MCF 10A (cell line): ENCODE measurements at places on chromosomes 7 and 10. TPM values are rescaled to one million over a fixed set of nuclear protein-coding genes. Genes with fewer than 3 reads are reported as not detected.

GRCh38 chr10:18476076-18476647 lies 175.2 kb downstream of the NSUN6 start:
- H3K27ac ChIP-seq: no peak overlapping the region
- no peak overlapping the region for H3K4me3 ChIP-seq
- H3K36me3 ChIP-seq: no peaks in the 10 kb centered on the region
- no peaks in the 10 kb centered on the region for H3K27me3 ChIP-seq

DNA sequence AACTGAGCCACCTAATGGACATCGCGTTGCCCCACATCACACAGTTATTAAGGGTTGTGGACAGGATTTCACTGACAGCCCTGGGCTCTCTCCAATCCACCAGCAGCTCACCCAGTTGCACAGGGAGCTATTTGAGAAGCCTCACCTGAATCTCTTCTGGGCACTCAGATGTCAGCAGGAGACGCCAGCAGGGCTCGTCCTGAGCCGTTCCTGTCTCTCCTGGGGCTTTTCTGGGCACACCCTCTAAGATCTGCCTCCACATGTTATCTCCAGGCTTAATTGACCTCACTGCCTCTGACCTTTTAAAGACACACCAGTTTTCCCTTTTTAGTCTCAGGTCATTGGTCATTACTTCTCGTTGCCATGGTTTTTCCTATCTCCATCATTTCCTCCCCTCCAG lies 63.0 kb downstream of the GRID1 start:
- H3K4me3 ChIP-seq: no peak overlapping the region
- no peaks in the 10 kb centered on the region for H3K4me1 ChIP-seq
- no peaks in the 10 kb centered on the region for H3K36me3 ChIP-seq
- no peak for DNase-seq

DNA sequence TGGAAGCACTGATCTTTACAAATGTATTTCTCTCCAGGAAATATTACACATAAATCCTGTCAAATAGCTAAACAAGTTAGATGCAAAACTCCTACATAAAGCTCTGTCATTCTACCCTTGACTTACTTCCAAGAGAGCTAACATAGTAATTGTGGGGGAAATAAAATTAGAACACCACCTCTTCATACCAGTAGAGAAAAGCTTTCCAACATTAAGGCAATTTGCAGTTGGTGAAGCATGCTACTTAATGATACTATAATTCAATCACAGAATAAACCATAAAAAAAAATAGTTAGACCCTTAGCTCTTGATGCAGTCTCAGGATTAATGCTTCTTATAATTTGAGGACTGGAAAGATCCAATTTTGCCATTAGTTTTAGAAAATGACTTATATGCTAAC lies 35.2 kb downstream of the SEMA3A start:
- H3K27ac ChIP-seq: no peak overlapping the region
- no peaks in the 10 kb centered on the region for H3K27me3 ChIP-seq
- DNase-seq: no peak
- H3K4me1 ChIP-seq: no peaks in the 10 kb centered on the region
- H3K4me3 ChIP-seq: no peak overlapping the region
- H3K36me3 ChIP-seq: no peaks in the 10 kb centered on the region

DNA sequence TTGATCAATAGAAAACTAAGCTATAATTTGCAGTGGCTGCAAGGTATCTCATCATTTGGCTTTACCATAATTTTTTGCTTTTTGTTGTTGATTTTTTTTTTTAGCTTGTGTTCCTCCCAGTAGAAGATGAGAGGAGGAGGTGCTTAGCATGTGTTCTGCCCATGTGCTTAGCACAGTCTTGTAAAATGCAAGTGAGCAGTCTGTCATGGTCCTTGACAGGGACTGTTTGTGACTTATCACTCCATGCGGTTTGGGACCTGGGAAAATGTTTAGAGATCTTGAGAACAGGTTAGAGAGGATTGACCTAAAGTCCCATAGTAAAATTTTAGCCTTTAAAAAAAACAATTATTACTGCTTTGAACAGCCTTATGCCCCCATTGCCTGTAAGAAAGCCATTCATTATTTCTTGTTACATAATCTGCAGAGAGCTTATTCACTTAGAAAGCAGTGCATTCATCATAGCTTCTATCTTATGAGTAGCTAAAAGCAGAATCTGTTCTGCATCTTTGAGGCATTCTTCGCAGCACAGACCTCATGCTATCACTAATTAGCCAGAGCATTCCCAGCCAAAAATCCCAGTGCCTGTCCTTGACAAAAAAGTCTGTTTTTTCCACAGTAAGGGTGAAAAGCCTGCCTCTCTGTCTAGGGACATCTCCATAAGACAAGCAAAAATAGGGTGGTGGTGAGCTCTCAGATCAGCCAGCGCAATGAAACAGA lies 748.7 kb upstream of the GALNT17 start:
- DNase-seq: no peak
- H3K4me3 ChIP-seq: no peak overlapping the region
- no peaks in the 10 kb centered on the region for H3K4me1 ChIP-seq
- no peak overlapping the region for H3K27ac ChIP-seq
- H3K36me3 ChIP-seq: no peaks in the 10 kb centered on the region
- no peaks in the 10 kb centered on the region for H3K27me3 ChIP-seq

Gene CPN1
- not detected in 2 replicates for total RNA-seq

GRCh38 chr10:17141504-17142229 lies 12.1 kb upstream of the CUBN start:
- H3K4me1 ChIP-seq: no peaks in the 10 kb centered on the region
- H3K27me3 ChIP-seq: no peaks in the 10 kb centered on the region
- no peak for DNase-seq
- H3K4me3 ChIP-seq: no peak overlapping the region
- no peaks in the 10 kb centered on the region for H3K36me3 ChIP-seq
- no peak overlapping the region for H3K27ac ChIP-seq

- peaks cover 27% of the 10 kb centered on the region for H3K27me3 ChIP-seq
- no peak overlapping the region for H3K27ac ChIP-seq
- no peak overlapping the region for H3K4me3 ChIP-seq
- no peaks in the 10 kb centered on the region for H3K36me3 ChIP-seq
- no peak for DNase-seq
- no peaks in the 10 kb centered on the region for H3K4me1 ChIP-seq
These were observed 140.2 kb downstream of the KCND2 start for GRCh38 chr7:120413164-120413563.

GRCh38 chr7:99505324-99505662 lies 831 bp downstream of the ZKSCAN5 start:
- no peaks in the 10 kb centered on the region for H3K27me3 ChIP-seq
- DNase-seq: no peak
- peak overlapping the region; percentile 83 for H3K27ac ChIP-seq
- peaks cover 17% of the 10 kb centered on the region for H3K4me1 ChIP-seq
- peaks cover 19% of the 10 kb centered on the region for H3K36me3 ChIP-seq

- peaks cover 12% of the 10 kb centered on the region for H3K4me1 ChIP-seq
- H3K36me3 ChIP-seq: peaks cover 4% of the 10 kb centered on the region
- no peaks in the 10 kb centered on the region for H3K27me3 ChIP-seq
- no peak overlapping the region for H3K27ac ChIP-seq
- H3K4me3 ChIP-seq: no peak overlapping the region
These were observed 76.4 kb upstream of the RSU1 start for GRCh38 chr10:16893664-16894063.

DNA sequence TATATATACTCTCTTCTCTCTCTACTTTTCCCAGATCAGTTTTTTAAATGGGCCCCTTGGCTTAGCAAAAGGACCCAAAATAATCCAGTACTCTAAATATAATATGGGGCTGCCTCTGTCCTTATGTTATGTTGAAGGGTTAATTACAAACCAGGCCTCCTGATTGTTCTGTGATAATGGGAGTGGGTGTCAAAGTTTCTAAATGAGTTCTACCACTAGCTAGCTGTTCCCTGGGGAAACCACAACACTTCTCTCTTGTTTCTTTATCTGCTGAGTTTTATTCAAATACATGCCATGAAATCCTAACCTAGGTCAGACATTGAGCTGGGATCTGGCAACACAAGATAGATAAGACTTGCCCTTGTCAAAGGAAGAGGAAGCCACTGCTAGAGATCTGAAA lies 3.8 kb downstream of the HTR5A start:
- DNase-seq: no peak
- no peaks in the 10 kb centered on the region for H3K4me1 ChIP-seq

GRCh38 chr7:11875635-11876034 lies 43.6 kb upstream of the THSD7A start:
- no peaks in the 10 kb centered on the region for H3K4me1 ChIP-seq
- H3K4me3 ChIP-seq: no peak overlapping the region
- no peak for DNase-seq
- H3K27ac ChIP-seq: no peak overlapping the region
- H3K36me3 ChIP-seq: no peaks in the 10 kb centered on the region

Gene HMX2
- not detected in 2 replicates for total RNA-seq

Gene CTNNA3
- total RNA-seq: 0.02 TPM in 1 of 2 replicates, not detected in the other

DNA sequence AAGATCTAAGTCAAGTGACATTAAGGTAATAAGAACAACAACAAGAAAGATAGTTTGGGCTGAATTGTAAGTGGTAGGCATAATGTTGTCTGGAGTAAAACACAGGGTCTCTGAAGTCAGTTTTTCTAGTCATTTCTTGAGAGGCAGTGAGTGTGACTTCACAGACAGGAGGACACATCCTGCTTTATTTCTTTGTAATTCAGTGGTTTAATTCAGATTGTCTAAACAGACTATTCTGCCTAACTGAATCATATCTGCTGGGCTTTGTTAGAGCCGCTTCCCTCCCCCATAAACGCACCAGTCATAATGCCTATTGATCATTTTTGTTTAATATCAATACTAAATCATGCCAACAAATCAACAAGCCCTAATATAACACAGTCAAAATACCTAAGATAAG lies 46.8 kb downstream of the AGK start:
- no peak for DNase-seq
- no peak overlapping the region for H3K27ac ChIP-seq
- peaks cover 49% of the 10 kb centered on the region for H3K36me3 ChIP-seq
- no peak overlapping the region for H3K4me3 ChIP-seq
- no peaks in the 10 kb centered on the region for H3K4me1 ChIP-seq

Gene LEP
- total RNA-seq: not detected in 2 replicates

Gene FANK1
- 1.8 and 2.5 TPM in 2 replicates for total RNA-seq

DNA sequence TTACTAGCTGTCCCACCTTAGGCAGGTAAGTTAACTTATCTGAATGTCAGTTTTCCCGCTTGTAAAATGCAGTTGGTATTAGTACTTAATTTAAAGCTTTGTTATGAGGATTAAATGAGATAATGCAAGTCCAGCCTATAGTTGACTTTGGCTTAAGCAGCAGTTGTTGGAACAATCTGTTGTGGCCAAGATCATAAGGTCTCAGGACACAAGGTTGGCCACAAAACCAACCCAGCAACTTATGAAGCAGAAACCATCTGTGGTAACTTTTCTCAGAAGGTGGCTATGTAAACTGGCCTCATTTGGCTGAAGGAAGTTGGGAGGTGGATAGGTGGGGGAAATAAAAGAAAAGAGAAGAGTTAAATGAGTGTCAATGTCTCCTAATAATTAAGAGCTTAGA lies 29.4 kb downstream of the ENTPD1 start:
- no peak overlapping the region for H3K4me3 ChIP-seq
- H3K36me3 ChIP-seq: no peaks in the 10 kb centered on the region
- H3K27ac ChIP-seq: no peak overlapping the region
- peaks cover 5% of the 10 kb centered on the region for H3K4me1 ChIP-seq
- no peak for DNase-seq

Gene KCNIP2
- 2.1 and 2.6 TPM in 2 replicates for total RNA-seq

DNA sequence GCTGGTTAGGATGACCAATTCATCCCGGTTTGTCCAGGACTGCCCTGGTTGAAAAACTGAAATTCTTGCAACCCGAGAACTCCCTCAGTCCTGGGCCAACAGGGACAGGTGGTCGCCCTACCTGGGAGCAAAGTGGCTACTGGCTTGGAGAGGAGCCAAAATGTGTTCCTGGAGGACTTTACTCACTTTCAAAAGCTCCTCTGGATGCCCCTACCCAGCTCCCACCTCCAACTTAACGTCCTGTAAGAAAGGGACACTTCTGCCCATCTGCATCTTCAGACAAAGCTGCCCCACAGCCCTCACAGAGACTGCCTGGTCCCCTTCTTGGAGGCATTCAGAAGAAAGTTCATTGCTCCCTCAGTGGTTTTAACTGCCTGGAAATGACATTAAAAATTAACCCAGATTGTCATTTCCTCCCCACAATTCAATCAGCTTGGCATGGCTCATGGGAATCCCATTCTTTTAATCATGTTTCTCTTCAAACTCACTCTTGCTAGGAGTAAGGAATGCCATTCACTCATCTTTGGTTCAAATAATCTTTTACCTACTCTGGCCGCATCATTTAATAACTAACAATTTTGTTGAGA lies 24.0 kb upstream of the HSPA12A start:
- H3K4me3 ChIP-seq: no peak overlapping the region
- no peaks in the 10 kb centered on the region for H3K27me3 ChIP-seq
- H3K27ac ChIP-seq: no peak overlapping the region
- no peaks in the 10 kb centered on the region for H3K36me3 ChIP-seq

Gene PIK3AP1
- not detected in 2 replicates for total RNA-seq

- H3K27ac ChIP-seq: no peak overlapping the region
- no peaks in the 10 kb centered on the region for H3K27me3 ChIP-seq
- H3K4me3 ChIP-seq: no peak overlapping the region
- H3K36me3 ChIP-seq: peaks cover 83% of the 10 kb centered on the region
- DNase-seq: no peak
These were observed 8.4 kb downstream of the TBRG4 start for GRCh38 chr7:45102785-45103712.

DNA sequence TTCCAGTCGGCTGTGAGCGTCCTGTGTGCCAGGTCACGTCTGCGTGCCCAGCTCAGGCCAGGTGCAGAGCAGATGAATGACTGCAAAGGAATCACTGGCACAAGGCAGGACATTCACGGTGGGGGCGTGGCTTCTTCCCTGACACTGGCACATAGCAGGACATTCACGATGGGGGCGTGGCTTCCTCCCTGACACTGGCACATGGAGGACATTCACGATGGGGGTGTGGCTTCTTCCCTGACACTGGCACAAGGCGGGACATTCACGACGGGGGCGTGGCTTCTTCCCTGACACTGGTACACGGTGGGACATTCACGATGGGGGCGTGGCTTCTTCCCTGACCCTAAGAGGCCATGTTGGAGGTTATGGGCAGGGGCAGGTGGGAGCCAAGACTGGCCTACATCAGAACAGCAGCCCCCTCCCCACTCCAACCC lies 64.3 kb downstream of the MYL10 start:
- no peak overlapping the region for H3K27ac ChIP-seq
- peak; percentile 34 for DNase-seq
- peaks cover 4% of the 10 kb centered on the region for H3K4me1 ChIP-seq

- H3K4me1 ChIP-seq: peaks cover 8% of the 10 kb centered on the region
- H3K36me3 ChIP-seq: no peaks in the 10 kb centered on the region
- no peak overlapping the region for H3K27ac ChIP-seq
- no peak overlapping the region for H3K4me3 ChIP-seq
- peak; percentile 45 for DNase-seq
These were observed 126.3 kb upstream of the CELF2 start for GRCh38 chr10:10891124-10892082.

- H3K27me3 ChIP-seq: no peaks in the 10 kb centered on the region
- peaks cover 19% of the 10 kb centered on the region for H3K4me1 ChIP-seq
- peaks cover 95% of the 10 kb centered on the region for H3K36me3 ChIP-seq
- DNase-seq: peak; percentile 71
- H3K27ac ChIP-seq: no peak overlapping the region
These were observed 26.3 kb downstream of the CRCP start for GRCh38 chr7:66140924-66141323.

Gene HOXA7
- 0.29 and 0.44 TPM in 2 replicates for total RNA-seq
